IMR-90 (cell line): ENCODE measurements at places on chromosomes 7 and 10. TPM values are rescaled to one million over a fixed set of nuclear protein-coding genes. Genes with fewer than 3 reads are reported as not detected.

- H3K27me3 ChIP-seq = no peaks in the 10 kb centered on the region
- no peaks in the 10 kb centered on the region for H3K36me3 ChIP-seq
- peak; percentile 91 for DNase-seq
- peak overlapping the region; percentile 77 for H3K27ac ChIP-seq
- H3K4me3 ChIP-seq = no peak overlapping the region
These were observed 892.0 kb upstream of the AUTS2 start for GRCh38 chr7:68706291-68706690.

GRCh38 chr10:52703898-52704297 lies 68.7 kb downstream of the MBL2 start:
- no peak overlapping the region for H3K27ac ChIP-seq
- H3K36me3 ChIP-seq = no peaks in the 10 kb centered on the region

Gene ITPRID1
- not detected in 2 replicates for total RNA-seq

- no peak overlapping the region for H3K27ac ChIP-seq
- DNase-seq = no peak
- peaks cover 37% of the 10 kb centered on the region for H3K27me3 ChIP-seq
- H3K4me3 ChIP-seq = no peak overlapping the region
- H3K36me3 ChIP-seq = no peaks in the 10 kb centered on the region
These were observed 18.2 kb upstream of the ELFN1 start for GRCh38 chr7:1651891-1652290.

DNA sequence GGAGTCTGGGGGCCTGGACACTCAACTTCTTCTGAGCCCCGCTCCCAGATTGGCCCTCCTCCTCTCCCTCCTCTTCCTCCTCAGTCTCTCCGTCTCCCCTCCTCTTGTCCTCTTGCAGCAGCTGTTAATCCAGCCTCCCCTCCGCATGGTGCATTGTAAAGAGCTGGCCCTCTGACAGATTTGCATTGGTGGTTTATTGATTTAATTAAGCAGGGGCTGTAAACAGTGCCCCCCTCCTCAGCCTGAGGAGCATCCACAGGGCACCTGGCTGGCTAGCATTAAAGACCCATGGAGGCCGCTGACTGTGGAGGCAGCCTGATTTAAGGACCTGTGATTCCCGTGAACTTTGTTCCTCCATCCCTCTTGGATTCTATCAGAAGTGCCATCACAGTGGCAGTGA lies 28.9 kb upstream of the PCBD1 start:
- no peak overlapping the region for H3K4me3 ChIP-seq
- peaks cover 70% of the 10 kb centered on the region for H3K27me3 ChIP-seq
- no peak for DNase-seq
- H3K27ac ChIP-seq = no peak overlapping the region

GRCh38 chr10:51896849-51897248 lies 197.5 kb upstream of the CSTF2T start:
- H3K4me1 ChIP-seq = peaks cover 4% of the 10 kb centered on the region; the same call in 1 of the 2 replicates
- H3K36me3 ChIP-seq = no peaks in the 10 kb centered on the region
- peak; percentile 82 for DNase-seq
- no peak overlapping the region for H3K4me3 ChIP-seq

DNA sequence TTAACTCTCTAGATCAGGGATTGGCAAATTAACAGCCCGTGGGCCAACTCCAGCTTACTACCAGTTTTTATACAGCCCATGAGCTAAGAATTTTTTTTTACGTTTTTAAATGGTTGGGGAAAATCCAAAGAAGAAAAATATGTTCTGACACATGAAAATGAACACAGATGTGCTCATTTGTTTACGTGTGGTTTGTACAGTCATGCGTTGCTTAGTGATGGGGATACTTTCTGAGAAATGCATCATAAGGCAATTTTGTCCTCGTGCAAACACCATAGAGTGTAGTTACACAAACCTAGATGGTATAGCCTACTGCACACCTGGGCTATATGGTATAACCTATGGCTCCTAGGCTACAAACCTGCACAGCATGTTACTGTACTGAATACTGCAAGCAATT lies 8.3 kb upstream of the SMKR1 start:
- no peak overlapping the region for H3K4me3 ChIP-seq
- peaks cover 4% of the 10 kb centered on the region; the same call in 1 of the 2 replicates for H3K27me3 ChIP-seq
- no peak overlapping the region for H3K27ac ChIP-seq
- no peaks in the 10 kb centered on the region for H3K36me3 ChIP-seq
- peak; percentile 98 for DNase-seq

- no peaks in the 10 kb centered on the region for H3K4me1 ChIP-seq
- H3K36me3 ChIP-seq = no peaks in the 10 kb centered on the region
- H3K27ac ChIP-seq = no peak overlapping the region
- DNase-seq = no peak
- H3K4me3 ChIP-seq = no peak overlapping the region
These were observed 349 bp upstream of the ERVW-1 start for GRCh38 chr7:92478095-92478494.

Gene LIPN
- not detected in 2 replicates for total RNA-seq

- no peaks in the 10 kb centered on the region for H3K27me3 ChIP-seq
- no peak for DNase-seq
- no peak overlapping the region for H3K27ac ChIP-seq
These were observed 119.6 kb upstream of the TPK1 start for GRCh38 chr7:144955422-144955821.

DNA sequence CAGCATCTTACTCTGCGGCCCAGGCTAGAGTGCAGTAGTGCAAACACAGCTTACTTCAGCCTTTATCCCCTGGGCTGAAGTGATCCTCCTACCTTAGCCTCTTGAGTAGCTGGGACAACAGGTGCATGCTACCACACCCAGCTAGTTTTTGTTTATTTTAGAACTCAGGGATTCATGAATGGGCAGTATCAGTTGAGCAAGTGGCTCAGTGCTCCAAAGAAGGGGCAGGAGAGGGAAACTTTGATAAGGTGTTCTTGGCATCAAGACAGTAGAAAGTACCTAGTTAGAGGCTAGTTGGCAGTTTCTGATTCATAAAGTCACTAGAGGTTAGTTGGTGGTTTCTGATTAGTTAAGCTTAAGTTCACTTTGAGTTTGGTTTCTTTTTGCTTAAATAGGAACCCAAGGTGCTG lies 18.4 kb downstream of the TRIM24 start:
- no peak overlapping the region for H3K27ac ChIP-seq
- no peaks in the 10 kb centered on the region for H3K36me3 ChIP-seq
- DNase-seq = no peak
- H3K4me3 ChIP-seq = no peak overlapping the region

- H3K4me1 ChIP-seq = no peaks in the 10 kb centered on the region
- no peaks in the 10 kb centered on the region; the same call in 1 of the 2 replicates for H3K27me3 ChIP-seq
- no peak overlapping the region for H3K27ac ChIP-seq
- no peak for DNase-seq
These were observed 174.4 kb upstream of the PHYHIPL start for GRCh38 chr10:59002011-59002410.

Gene CCDC146
- 0.54 and 0.83 TPM in 2 replicates for total RNA-seq
